ENCODE measurements at places on chromosomes 16 and 17.

DNA sequence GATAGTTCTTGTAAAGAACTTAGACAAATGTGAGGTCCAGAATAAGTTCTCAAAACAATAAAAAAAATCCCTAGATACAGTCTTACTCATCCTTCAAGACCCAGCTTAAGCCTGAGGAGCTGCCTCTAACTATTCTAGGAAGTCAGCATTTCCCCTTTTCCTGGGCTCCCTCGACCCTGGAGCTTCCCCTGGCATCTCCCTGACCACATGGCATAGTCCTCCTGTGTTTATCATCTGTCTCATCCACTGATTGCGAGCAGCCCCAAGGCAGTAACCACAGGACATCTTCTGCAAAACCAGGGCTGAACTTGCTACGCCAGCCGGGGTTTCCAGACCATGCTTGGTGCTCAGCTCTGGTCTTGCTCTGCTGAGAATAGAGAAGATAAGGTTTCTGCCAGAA lies 36.7 kb upstream of the NLRP1 start:
- DNase-seq, result no peak

DNA sequence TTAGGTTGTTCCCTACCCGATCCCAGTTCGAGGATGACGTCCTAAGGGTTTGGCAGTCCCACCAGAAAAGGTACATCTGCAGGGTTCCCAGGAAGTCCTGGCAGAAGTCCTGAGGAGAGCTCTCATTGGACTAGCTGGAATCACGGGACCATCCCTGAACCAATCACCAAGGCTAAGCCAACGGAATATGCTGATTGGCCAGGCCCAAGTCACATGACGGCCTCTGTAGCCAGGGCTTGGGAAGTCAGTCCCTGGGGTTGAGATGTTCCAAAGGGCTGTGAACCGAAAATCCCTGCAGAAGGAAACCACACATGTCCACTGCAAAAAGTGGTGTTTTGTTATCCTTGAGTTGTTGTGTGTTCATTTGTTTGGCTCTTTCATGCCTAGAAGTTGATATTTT lies 68.2 kb upstream of the ZNF423 start:
- DNase-seq, result no peak

GRCh38 chr16:65545413-65545956 lies 423.6 kb upstream of the CDH11 start:
- DNase-seq, result no peak

DNA sequence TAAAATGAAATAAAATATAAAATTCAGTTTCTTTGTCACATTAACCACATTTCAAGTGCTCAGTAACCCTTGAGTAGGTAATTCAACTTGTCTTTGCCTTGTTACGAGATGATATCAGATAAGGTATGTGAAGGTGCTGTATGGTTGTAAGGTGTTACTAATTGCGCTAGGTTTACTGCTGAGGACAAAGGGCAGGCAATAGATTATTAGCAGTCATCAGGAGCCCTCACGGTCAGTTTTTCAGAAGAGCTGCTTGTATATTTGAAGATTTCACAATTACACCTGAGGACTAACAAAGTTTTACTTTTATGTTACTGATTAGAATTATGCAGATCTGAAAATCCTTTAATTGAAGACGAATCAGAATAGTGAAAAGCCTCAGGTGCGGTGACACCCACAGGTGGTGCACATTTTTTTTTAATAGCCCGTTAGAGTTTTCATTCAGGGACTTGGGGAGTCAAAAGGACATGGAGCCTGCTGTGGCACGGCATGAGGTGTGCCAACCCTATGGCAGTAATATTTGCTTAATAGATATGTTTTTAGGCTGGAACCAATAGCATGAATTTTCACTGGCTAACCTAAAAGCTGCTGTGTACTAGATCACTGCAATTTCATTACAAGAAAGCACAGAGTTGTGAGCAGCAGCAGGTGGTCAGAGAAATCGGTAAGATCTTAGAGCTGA lies 16.4 kb downstream of the NDEL1 start:
- DNase-seq, result no peak

DNA sequence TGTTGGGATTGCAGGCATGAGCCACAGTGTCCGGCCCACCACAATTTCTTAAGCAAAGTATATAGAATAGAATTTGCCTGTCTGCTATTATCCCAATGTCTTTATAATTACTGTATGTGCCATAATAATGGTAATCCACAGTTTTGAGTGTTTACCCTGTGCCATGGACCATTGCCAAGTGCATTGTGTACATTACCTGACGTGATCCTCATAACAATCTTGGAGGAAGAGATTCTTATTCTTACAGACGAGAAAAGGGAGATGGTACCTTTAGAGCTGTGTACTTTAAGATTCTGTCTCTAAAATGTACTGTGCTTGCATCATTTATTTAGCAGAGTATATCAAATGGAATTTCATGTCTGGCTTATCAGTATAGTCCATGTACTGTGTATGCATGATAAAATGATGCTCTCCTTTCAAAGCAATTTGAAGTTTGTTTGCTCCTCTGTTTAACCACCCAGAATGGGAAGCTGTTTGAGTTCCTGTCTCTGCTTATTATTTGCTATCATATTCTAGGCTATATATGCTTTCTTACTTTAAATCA lies 13.8 kb upstream of the CDR2 start:
- no peak for DNase-seq

Data from kidney tubule cell (primary cell).